ENCODE measurements at places on chromosomes 4 and X.

DNA sequence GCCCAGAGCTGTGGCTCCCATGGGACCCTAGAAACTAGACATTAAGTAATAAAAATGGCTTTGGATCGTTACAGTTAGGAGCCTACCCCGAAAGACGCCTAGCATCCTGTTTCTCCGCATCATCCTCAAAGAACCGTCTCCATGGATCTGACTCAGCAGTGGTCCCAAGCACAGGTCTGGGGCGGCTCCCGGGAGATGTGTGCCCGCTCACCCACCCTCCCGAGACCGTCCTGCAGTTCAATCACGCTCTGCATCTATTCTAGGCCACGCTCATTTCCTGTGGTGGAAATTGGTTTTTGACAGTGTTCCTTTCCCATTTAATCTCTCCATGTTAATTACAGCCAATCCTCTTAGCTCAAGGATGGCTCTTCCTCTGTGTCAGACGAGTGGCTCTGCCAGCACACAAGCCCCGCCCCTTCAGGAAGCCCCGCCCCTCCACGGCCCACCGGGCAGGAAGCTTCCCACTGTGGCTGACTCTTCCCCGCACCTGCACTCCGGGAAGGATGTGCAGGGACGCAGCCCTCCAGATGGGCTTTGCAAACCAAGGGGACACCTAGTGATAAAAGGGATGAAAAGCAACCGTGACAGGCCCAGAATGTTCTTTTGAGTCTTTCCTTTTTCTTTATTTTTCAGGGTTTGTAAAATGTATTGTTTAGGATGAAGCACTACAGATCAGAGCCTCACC, 34.5 kb upstream of the HELT start:
- no peaks in the 10 kb centered on the region for H3K4me1 ChIP-seq
- H3K27ac ChIP-seq, result no peak overlapping the region
- peaks cover 24% of the 10 kb centered on the region for H3K27me3 ChIP-seq
- no peaks in the 10 kb centered on the region for H3K36me3 ChIP-seq

GRCh38 chrX:94366616-94367015, 692.6 kb downstream of the FAM133A start:
- DNase-seq, result no peak
- H3K36me3 ChIP-seq, result no peaks in the 10 kb centered on the region
- H3K27ac ChIP-seq, result no peak overlapping the region
- peaks cover 6% of the 10 kb centered on the region for H3K4me1 ChIP-seq

DNA sequence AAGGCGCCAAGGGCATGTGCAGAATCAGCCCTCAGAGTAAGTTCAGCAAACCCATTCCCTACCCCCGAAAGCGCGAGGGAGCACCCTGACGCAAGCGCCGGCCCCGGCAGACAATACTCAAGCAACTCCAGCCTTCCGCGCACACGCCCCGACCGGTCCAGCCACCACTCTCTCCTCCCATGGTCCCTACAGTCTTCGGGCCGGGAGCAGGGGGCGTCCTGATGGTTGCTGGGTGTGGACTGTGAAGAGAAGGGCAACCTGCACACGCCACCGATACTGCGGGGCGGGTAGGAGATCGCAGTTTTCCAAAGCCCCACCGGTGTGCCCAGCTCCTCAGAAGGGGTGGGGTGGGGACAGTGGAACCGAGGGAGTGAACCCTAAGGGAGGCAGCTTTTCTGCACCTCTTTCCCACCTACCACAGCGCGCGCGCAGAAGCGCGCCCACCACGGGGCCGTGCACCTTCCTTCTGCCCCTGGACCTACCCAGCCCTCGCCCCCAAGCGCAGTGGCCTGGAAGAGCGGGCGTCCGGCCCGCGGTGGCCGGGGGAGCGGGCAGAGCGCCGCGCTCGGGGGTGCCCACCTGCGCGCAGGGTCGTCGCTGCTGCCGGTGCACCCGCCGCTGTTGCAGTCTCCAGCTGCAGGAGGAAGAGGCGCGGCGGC, 650.2 kb upstream of the DIPK2B start:
- H3K27ac ChIP-seq, result peak overlapping the region; percentile 84
- H3K4me3 ChIP-seq, result peak overlapping the region; percentile 91
- peak; percentile 13 for DNase-seq
- peaks cover 7% of the 10 kb centered on the region for H3K36me3 ChIP-seq
- H3K27me3 ChIP-seq, result no peaks in the 10 kb centered on the region
- H3K4me1 ChIP-seq, result peaks cover 6% of the 10 kb centered on the region

DNA sequence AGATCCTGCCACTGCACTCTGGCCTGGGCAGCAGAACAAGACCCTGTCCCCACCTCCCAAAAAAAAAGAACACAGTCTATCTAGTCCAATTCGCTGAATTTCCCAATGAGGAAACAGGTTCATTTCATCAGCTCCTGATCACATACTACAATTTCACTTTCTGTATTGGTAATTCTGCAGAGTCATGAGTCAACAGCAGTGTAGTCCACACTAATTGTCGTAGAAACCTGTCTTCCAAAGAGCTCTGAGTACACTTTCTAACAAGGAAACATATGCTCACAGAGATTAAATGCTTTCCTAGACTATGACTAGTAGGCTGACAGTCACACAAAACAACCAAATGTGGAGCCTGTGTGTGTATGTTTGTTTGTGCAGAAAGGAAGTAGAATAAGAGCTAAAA, 91.9 kb downstream of the GPC4 start:
- H3K4me1 ChIP-seq, result no peaks in the 10 kb centered on the region
- no peak overlapping the region for H3K4me3 ChIP-seq
- H3K36me3 ChIP-seq, result no peaks in the 10 kb centered on the region
- DNase-seq, result no peak
- H3K27ac ChIP-seq, result no peak overlapping the region

GRCh38 chrX:74461384-74461783, 40.1 kb downstream of the SLC16A2 start:
- H3K27me3 ChIP-seq, result no peaks in the 10 kb centered on the region
- no peak overlapping the region for H3K4me3 ChIP-seq
- H3K36me3 ChIP-seq, result no peaks in the 10 kb centered on the region
- H3K4me1 ChIP-seq, result no peaks in the 10 kb centered on the region
- DNase-seq, result no peak

DNA sequence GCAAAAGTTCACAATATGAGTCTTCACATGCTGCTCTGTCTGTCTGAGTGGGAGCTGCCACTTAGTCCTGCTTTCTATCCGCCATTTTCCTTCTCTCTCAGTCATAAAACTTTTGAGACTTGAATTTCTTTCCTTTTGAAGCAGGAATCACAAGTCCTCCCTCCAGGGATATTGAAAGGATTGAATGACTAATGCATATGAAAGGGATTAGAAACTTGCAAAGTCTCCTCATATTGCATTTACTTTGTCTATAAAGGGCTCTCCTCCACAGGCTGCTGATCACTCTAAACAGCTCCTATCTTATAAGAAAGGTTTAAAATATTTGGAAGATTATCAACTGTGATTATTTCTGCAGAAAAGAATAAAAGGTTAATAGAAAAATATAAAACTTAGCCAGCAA, 879.1 kb downstream of the ARAP2 start:
- no peaks in the 10 kb centered on the region for H3K4me1 ChIP-seq
- H3K4me3 ChIP-seq, result no peak overlapping the region
- no peaks in the 10 kb centered on the region for H3K27me3 ChIP-seq
- no peak for DNase-seq
- H3K27ac ChIP-seq, result no peak overlapping the region
- H3K36me3 ChIP-seq, result no peaks in the 10 kb centered on the region

GRCh38 chr4:20297783-20298182, 46.1 kb downstream of the SLIT2 start:
- H3K36me3 ChIP-seq, result no peaks in the 10 kb centered on the region
- no peaks in the 10 kb centered on the region for H3K27me3 ChIP-seq
- no peak overlapping the region for H3K4me3 ChIP-seq
- no peak overlapping the region for H3K27ac ChIP-seq
- no peaks in the 10 kb centered on the region for H3K4me1 ChIP-seq

GRCh38 chr4:15390494-15390893, 37.3 kb upstream of the C1QTNF7 start:
- H3K36me3 ChIP-seq, result no peaks in the 10 kb centered on the region
- no peak overlapping the region for H3K4me3 ChIP-seq
- no peak overlapping the region for H3K27ac ChIP-seq
- H3K4me1 ChIP-seq, result no peaks in the 10 kb centered on the region
- no peaks in the 10 kb centered on the region for H3K27me3 ChIP-seq

- no peaks in the 10 kb centered on the region for H3K36me3 ChIP-seq
- no peak overlapping the region for H3K27ac ChIP-seq
- H3K4me1 ChIP-seq, result no peaks in the 10 kb centered on the region
These were observed 67.3 kb downstream of the NAT8L start for GRCh38 chr4:2126309-2127043.

GRCh38 chrX:72054779-72055489, 76.8 kb downstream of the RTL5 start:
- no peak overlapping the region for H3K27ac ChIP-seq
- DNase-seq, result no peak
- no peaks in the 10 kb centered on the region for H3K4me1 ChIP-seq
- no peaks in the 10 kb centered on the region for H3K36me3 ChIP-seq
- no peak overlapping the region for H3K4me3 ChIP-seq
- H3K27me3 ChIP-seq, result peaks cover 9% of the 10 kb centered on the region

GRCh38 chrX:143634309-143634662, 1.6 kb downstream of the SLITRK4 start:
- H3K4me1 ChIP-seq, result peaks cover 8% of the 10 kb centered on the region
- no peak overlapping the region for H3K27ac ChIP-seq
- DNase-seq, result peak; percentile 9
- peak overlapping the region; percentile 94 for H3K4me3 ChIP-seq
- H3K27me3 ChIP-seq, result no peaks in the 10 kb centered on the region

GRCh38 chrX:131907488-131908314, 115.4 kb upstream of the STK26 start:
- no peak for DNase-seq
- H3K27me3 ChIP-seq, result peaks cover 2% of the 10 kb centered on the region
- H3K4me3 ChIP-seq, result peak overlapping the region; percentile 61
- H3K27ac ChIP-seq, result no peak overlapping the region

DNA sequence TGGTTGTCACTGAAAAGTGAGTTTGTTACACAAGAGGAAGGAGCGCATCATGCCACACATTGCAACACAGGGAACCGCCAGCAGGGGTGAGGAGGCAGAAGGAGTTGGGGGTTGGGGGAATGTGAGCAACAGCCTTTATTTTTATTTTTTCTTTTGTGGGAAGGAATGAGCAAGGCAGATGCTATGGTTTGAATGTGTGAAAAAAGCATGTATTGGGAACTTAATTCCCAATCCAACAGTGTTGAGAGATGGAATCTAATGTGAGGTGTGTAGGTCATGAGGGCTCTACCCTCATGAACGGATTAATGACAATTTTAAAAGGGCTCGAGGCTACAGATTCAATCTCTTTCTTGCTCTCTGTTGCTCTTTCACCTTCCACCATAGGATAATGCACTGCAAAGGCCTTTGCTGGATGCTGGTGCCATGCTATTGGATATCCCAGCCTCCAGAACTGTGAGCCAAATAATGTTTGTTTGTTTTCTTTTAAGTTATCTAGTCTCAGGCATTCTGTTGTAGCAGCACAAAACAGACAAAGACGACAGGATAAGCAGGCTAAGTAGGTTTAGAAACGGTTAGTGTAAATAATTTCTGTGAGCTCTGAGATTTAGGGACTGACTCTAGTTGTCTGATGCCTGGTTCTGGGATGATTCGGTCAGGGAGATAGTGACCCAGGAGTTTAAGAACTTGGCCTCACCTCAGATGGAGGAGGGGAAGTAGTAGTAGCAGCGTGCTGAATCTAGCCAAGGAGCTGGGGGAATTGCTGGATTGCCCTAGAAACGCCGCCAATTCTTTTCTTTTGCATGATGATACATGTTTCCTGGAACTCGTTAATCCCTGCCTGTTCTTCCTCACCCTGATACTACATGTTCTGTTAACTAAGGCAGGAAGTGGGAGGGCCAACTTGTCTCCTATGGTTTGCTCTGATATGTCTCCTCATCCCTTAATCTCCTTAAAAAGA, 156.6 kb upstream of the CTSO start:
- no peaks in the 10 kb centered on the region for H3K4me1 ChIP-seq
- H3K27ac ChIP-seq, result no peak overlapping the region
- no peaks in the 10 kb centered on the region for H3K36me3 ChIP-seq

- no peak for DNase-seq
- peaks cover 31% of the 10 kb centered on the region for H3K36me3 ChIP-seq
- H3K4me3 ChIP-seq, result no peak overlapping the region
- H3K4me1 ChIP-seq, result no peaks in the 10 kb centered on the region
- no peak overlapping the region for H3K27ac ChIP-seq
These were observed 14.6 kb downstream of the PHF8 start for GRCh38 chrX:54029529-54030143.

GRCh38 chr4:72286185-72286584, 254.4 kb downstream of the NPFFR2 start:
- H3K36me3 ChIP-seq, result no peaks in the 10 kb centered on the region
- no peaks in the 10 kb centered on the region for H3K27me3 ChIP-seq
- H3K4me3 ChIP-seq, result no peak overlapping the region

- DNase-seq, result no peak
- H3K4me3 ChIP-seq, result no peak overlapping the region
- no peak overlapping the region for H3K27ac ChIP-seq
- H3K4me1 ChIP-seq, result no peaks in the 10 kb centered on the region
These were observed 55.1 kb upstream of the PGRMC2 start for GRCh38 chr4:128342762-128343161.

- H3K27me3 ChIP-seq, result no peaks in the 10 kb centered on the region
- DNase-seq, result no peak
- H3K36me3 ChIP-seq, result peaks cover 16% of the 10 kb centered on the region
- peaks cover 22% of the 10 kb centered on the region for H3K4me1 ChIP-seq
- H3K4me3 ChIP-seq, result no peak overlapping the region
These were observed 173.8 kb downstream of the CAMK2D start for GRCh38 chr4:113587640-113588275.

All from progenitor cell of endocrine pancreas (in vitro differentiated cells).